ENCODE measurements at places on chromosomes 4 and X.

- no peak for DNase-seq
Measured at GRCh38 chr4:169079942-169080827, 70.1 kb upstream of the CBR4 start.

DNA sequence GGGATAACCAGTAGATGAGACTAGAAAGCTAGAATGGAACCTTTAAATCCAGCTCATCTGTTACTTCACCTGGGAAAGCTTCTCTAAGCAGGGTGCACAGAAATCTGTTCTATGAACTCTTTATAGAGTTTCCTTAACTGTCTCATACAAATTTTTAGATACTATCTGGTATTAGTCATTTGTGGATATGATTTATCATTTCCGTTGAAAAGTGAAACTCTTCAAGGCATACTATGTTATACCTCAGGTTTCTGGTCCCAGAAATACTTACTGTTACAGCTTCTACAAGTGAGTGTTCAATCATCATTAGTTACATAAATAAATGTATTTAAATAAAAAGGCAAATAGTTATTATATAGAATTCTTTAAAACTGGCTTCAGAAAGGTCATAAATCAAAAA lies 298.3 kb upstream of the AGA start:
- DNase-seq, result no peak

GRCh38 chr4:98786866-98787265 lies 128.5 kb upstream of the TSPAN5 start:
- no peak for DNase-seq

- peak; percentile 58 for DNase-seq
Measured at GRCh38 chr4:122364700-122365404, 14.0 kb upstream of the ADAD1 start.

DNA sequence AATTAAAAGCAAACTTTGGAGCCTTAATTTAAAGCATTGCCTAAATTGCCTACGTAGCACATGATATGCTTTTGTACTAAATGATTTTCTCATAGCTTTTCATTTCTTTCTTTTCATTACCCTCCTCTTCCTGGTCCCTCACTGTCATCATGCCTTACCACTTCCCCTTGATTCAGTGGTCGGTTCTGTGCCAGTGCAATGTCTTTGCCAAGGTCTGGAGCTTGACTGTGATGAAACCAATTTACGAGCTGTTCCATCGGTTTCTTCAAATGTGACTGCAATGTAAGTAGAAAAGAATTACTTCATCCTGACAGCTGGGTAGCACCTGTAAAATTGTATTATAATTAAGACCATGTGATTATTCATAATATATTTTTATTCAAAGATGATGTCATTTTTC lies 72.5 kb downstream of the C4orf46 start:
- DNase-seq, result no peak

DNA sequence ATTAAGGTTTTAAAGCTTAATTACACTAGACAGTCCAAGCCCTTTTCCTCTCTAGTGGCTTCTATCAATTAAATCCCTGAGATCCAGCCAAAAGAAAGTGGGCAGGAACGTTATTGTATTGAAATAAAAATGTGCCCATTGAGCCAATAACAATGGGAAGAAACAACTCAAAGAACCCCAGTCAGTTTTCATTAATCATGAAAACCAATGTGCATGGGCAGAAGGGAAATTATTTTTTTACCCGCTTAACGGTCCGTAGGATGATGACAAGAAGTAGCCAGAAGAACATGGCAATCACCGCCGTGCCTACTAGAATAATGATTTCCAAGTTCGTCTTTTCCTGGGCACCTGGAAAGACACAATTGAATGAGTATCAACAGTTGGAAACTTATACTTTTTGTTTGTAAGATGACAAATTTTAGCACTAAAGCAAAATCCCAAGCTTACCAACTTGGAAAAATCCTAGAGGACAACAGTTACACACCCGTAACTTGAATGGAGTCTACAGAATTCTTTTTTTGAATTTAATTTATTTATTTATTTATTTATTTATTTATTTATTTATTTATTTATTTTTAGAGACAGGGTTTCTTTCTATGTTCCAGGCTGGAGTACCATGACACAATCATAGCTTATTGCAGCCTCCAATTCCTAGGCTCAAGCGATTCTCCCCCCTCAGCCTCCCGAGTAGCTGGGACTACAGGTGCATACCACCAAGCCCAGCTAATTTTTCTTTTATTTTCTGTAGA lies 26.8 kb downstream of the KDR start:
- DNase-seq, result no peak

- no peak for DNase-seq
Measured at GRCh38 chr4:120731561-120731960, 191.0 kb downstream of the PRDM5 start.

DNA sequence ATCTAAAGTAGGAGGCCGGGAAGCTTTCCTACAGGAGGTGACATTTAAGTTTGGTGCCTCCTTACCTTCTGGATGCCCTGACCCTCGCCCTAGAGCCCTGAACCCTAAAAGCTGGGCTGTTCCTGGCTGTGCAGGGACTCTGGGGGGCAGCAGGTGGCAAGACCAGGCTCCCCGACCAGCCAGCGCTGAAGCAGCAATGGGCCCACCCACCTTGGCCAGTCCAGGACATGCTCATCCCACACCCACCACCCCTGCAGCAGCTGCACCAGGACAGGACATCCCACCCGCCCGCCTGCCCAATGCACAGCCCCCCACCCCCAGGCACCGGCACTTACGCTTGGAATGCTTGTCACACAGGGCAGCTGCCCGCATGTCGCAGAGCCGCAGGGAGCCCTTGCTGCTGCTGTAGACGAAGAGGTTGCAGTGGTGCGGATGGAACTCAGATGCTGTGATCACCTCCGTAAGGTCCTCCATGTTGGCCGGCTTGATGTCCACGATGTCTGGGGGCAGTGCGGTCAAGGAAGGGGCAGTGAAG lies 77.9 kb downstream of the WFS1 start:
- no peak for DNase-seq

DNA sequence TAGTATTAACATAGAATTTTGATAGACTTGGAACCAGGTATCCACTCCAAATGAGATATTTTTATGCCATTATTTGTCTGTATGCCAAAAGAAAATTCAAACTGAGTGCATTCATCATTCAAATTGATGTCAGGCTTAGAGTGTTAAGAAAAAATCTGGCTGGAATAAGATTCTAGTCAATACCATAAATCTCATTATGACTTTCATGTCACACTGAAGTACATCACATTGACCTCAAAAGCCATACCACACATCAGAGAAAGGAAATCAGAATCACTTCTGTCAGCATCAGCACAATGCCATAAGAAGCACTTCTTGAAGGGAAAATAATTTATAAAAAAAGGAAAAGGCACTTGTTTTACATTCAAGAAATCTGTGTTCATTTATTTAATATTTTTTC lies 119.0 kb upstream of the BMP3 start:
- DNase-seq, result no peak

GRCh38 chr4:169107528-169107927 lies 97.5 kb upstream of the CBR4 start:
- DNase-seq, result no peak

DNA sequence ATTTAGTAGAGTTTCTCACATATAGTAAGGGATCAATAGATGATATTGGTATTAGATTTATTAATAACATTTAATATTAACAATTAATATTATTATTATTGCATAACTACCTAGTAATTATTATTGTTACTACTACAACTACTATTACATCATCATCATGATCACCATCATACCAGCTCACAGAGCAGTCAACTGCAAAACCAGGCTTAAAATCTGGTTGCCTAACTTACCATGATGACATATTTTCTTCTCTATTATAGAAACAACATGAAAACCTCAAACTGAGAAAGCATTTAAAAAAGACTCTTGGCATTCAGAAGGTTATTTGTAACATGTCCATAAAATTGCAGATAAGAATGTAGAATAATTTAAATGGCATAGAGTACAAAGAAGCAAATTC lies 247.0 kb upstream of the TTC29 start:
- DNase-seq, result no peak

DNA sequence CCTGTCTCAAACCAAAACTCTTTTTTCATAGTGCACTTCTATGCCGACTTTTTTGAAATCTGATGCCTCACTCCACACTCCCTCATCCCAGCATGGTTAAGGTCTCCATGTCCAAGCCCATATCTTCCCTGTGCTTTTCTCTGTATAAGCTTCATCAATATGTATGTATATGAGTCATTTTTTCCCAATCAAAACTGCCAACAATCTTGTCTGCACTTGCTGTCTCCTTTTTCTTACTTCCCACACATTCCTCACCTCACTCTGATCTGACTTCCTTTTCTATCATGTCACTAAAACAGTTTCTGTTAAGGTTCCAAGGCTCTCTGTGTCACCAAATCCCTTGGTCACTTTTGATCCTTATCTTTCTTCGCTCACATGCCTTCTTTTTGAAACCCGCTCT lies 88.2 kb upstream of the GPR50 start:
- DNase-seq, result no peak

DNA sequence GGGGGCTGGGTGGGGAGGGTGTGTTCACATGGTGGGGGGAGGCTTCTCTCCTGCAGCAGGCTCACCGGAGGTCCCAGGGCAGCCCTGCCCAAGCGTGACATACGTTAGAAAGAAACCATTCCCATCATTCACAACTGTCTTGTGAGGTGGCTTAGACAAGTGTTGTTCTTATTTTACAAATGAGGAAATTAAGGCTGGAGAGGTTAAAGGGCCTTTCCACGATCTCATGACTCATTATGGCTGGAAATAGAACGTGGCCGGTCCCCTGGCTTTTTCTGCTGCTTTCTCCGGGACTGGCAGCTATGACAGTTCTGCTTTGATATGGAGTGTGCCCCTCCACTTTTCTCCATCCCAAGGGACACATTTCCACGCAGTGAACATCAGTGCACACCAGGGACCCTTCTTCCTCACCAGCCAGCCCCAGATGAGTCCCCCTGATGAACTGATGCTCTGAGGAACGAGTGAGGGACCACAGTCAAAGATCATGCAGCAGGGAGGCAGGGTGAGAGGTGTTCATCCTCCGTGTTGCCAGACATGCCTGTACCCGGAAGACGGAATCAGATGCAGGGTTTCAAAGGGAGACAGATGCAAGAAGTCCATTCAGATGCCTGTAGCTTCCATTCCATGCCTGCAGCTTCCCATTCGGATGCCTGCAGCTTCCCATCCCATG lies 64.0 kb upstream of the ACSL1 start:
- no peak for DNase-seq

DNA sequence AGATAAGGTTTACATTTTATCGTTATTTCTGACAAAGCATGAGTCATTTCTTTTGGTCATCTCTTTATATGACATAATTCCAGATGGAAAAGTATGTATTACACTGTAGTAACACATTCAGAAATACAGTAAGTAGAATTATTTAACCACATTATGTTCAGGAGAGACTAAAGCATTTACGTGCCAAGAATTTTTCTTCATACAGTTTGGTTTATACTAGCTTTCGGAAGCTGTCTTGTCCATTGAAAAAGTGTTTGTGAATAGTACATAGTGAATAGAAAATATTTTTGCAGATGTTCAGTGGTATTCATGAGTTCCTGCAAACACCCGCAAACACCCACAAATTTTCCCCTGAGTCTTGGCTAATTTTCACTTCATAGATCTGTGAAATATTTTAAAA lies 1033.0 kb upstream of the INTU start:
- DNase-seq, result no peak

GRCh38 chrX:148530464-148531077 lies 30.2 kb downstream of the AFF2 start:
- no peak for DNase-seq

GRCh38 chrX:20740443-20740842 lies 473.7 kb upstream of the RPS6KA3 start:
- DNase-seq, result no peak

GRCh38 chr4:184818216-184818564 lies 7.6 kb downstream of the ACSL1 start:
- DNase-seq, result no peak

DNA sequence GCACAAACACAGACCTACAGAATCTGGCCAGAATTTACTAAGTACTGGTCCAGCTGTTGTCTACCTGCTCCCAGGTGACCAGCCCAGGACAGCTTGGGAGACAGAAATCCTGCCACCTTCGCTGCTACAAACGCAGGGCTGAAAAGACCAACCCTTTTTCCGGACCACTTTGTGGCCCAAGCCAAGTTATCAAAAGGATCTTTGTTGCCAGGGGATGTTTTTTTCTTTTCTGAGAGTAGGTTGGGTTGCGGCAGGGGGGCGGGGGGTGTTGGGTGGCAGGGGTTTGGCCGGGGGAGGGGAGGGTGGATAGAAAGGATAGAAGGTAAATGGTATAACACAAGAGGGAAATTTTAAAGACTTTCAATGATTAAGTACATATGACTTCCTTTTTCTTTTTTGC lies 63.4 kb downstream of the STOX2 start:
- no peak for DNase-seq

- DNase-seq, result no peak
Measured at GRCh38 chr4:85268961-85269360, 206.0 kb upstream of the ARHGAP24 start.

- no peak for DNase-seq
Measured at GRCh38 chr4:15149234-15149838, 147.1 kb downstream of the CPEB2 start.

DNA sequence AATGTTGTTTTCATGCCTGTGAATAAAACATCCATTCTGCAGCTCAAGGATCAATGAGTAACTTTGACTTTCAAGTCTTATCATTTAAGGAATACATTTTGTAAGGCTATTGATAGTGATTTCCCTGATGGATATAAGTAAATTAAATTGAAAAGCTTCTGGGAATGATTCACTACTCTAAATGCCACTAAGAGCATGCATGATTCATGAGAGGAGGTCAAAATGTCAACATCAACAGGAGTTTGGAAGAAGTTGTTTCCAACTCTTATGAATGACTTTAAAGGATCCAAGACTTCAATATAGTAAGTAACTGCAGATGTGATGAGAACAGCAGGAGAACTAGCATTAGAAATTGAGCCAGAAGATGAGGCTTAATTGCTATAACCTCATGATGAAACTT lies 1487.3 kb downstream of the PCDH7 start:
- no peak for DNase-seq

GRCh38 chr4:131441004-131441688 lies 1707.9 kb upstream of the PCDH10 start:
- DNase-seq, result no peak

- peak; percentile 12 for DNase-seq
Measured at GRCh38 chr4:127622921-127623796, 9.6 kb upstream of the INTU start.

- peak; percentile 38 for DNase-seq
Measured at GRCh38 chrX:17549107-17549651, 174.2 kb downstream of the NHS start.

GRCh38 chr4:60913002-60913401 lies 287.1 kb upstream of the ADGRL3 start:
- DNase-seq, result no peak

- DNase-seq, result no peak
Measured at GRCh38 chr4:181013162-181013561, 1230.0 kb upstream of the TENM3 start.

GRCh38 chrX:69152417-69152841 lies 12.8 kb downstream of the PJA1 start:
- peak; percentile 18 for DNase-seq

DNA sequence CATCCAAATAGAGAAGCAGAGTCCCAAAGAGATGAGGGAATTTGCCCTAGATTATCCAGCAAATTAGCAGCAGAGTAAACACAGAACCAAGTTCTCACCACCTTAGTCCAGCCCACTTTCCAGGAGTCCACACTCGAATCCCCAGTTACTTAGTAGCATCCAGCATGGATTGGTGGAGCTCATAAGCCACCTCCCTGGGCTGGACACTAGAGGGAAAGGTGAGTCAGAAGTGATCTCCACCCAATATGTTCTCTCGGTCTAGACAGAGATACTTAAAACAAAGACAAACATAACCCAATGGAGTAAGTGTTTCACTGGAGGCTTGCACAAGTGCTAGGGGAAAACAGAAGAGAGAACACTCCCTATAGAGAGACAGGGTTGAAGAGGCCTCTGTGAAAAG lies 105.1 kb upstream of the CPEB2 start:
- DNase-seq, result no peak

- DNase-seq, result no peak
Measured at GRCh38 chr4:127124919-127125318, 507.8 kb upstream of the INTU start.
